ENCODE measurements at places on chromosomes 2 and 18. TPM values are rescaled to one million over a fixed set of nuclear protein-coding genes. Genes with fewer than 3 reads are reported as not detected.

The AFF3 gene
- total RNA-seq, result 8.0 TPM

The CHRND gene
- not detected for total RNA-seq

The TSGA10 gene
- total RNA-seq, result 3.1 TPM

The WNT10A gene
- not detected for total RNA-seq

The B4GALT6 gene
- total RNA-seq, result 5.3 TPM

The GCA gene
- total RNA-seq, result 7.4 TPM

The GCKR gene
- not detected for total RNA-seq

The ESPNL gene
- total RNA-seq, result not detected

The CD8A gene
- 0.63 TPM for total RNA-seq

The CREG2 gene
- total RNA-seq, result not detected

The AMER3 gene
- total RNA-seq, result not detected

The HRH4 gene
- total RNA-seq, result 0.33 TPM

- H3K27me3 ChIP-seq, result peaks cover 50% of the 10 kb centered on the region
- no peaks in the 10 kb centered on the region for H3K36me3 ChIP-seq
- H3K4me1 ChIP-seq, result peaks cover 22% of the 10 kb centered on the region
Observed at GRCh38 chr2:75564026-75564688, 3.4 kb upstream of the EVA1A start.

- H3K4me3 ChIP-seq, result no peak within 1 kb of the TSS
- no peak for DNase-seq
- H3K36me3 ChIP-seq, result no peaks in the 10 kb centered on the region
- H3K27ac ChIP-seq, result no peak within 1 kb of the TSS
- no peaks in the 10 kb centered on the region for H3K4me1 ChIP-seq
- H3K27me3 ChIP-seq, result peaks cover 47% of the 10 kb centered on the region
Observed at GRCh38 chr2:118942031-118942430, at the start of gene MARCO. Gene MARCO (plus strand): TSS chr2:118942194. CDS start chr2:118942301, 107 bp downstream.

DNA sequence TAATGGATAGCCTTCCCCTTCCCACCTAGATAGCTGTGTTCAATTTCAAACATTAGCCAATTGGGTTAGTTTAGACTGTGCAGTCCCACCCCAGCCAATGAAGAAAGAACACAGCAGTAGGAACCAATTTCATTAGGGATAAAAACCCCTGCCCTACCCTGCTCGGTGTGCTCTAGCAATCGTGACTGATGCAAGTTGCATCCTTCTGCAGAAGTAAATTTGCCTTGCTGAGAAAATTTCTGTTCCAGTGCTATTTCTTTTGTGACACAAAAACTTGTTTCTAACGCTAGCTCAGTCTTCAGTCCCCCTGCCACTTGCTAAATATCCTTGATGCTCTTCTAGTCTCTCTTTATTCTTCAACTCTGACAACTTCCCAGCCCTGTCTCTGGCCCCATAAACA lies 15.2 kb upstream of the SAP130 start:
- no peaks in the 10 kb centered on the region for H3K4me1 ChIP-seq
- H3K36me3 ChIP-seq, result no peaks in the 10 kb centered on the region
- H3K4me3 ChIP-seq, result no peak overlapping the region
- no peak for DNase-seq

- no peak overlapping the region for H3K27ac ChIP-seq
- H3K4me3 ChIP-seq, result no peak overlapping the region
- peaks cover 39% of the 10 kb centered on the region for H3K27me3 ChIP-seq
- no peaks in the 10 kb centered on the region for H3K36me3 ChIP-seq
Observed at GRCh38 chr2:122020377-122020776, 264.9 kb downstream of the TSN start.

DNA sequence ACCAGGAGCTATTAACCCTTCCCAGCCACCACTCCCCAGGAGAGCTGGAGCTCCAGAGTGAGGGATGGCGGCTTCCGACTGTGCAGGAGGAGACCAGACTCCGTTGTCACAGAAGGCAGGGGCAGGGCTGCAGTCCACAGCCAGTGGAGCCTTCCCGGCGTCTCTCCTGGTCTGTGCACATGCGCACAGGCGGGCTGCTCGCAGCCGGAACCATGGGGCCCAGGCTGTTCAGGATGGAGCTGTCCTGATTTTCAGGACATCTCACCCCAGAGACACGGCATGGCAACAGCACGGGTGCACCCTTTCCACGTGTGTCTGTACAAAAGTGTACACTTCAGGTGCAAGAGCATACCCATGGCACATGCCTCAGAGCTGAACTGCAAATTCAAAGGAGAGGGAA lies 28.9 kb downstream of the EIPR1 start:
- peaks cover 16% of the 10 kb centered on the region for H3K36me3 ChIP-seq
- no peaks in the 10 kb centered on the region for H3K27me3 ChIP-seq
- H3K27ac ChIP-seq, result no peak overlapping the region
- DNase-seq, result no peak
- no peak overlapping the region for H3K4me3 ChIP-seq
- no peaks in the 10 kb centered on the region for H3K4me1 ChIP-seq

DNA sequence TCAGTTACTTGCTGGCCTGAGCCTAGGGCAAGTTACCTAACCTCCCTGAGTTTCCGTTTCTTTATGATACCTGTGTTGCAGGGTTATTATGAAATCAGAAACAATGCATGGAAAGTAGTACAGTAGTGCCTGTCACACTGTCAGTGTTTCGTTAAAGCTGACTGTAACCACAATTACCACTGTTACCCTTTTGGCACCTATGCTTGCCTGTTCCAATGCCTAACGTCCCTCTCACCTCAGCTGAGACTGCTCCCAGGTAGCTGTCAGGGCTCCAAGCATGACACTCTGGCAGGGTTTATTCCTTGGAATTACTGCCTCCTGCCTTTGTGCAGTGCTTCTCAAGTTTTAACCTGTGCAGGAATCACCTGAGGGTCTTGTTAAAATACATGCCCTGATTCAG lies 135.2 kb upstream of the RBMS1 start:
- no peaks in the 10 kb centered on the region for H3K36me3 ChIP-seq
- no peaks in the 10 kb centered on the region for H3K27me3 ChIP-seq
- DNase-seq, result no peak
- no peak overlapping the region for H3K27ac ChIP-seq
- no peak overlapping the region for H3K4me3 ChIP-seq
- peaks cover 25% of the 10 kb centered on the region for H3K4me1 ChIP-seq

DNA sequence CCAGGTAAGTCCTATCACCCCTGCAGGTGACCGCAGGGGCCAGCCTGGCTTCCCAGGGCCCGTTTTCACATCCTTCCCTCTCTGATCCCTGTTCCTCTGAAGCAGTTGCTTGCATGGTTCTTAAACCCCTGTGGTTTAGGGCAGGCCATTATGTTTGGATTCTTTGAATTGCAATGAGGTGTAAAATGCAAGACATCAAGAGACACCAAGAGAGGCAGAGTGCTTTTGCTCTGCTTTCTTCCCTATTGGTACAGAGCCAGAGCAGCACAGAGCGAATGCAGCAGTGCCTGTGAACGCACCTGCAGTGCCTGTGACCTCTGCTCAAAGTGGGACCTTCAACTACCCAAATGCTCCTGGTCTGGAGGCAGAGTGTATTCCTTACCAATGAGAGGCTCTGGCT lies 7.6 kb downstream of the RFX8 start:
- peaks cover 24% of the 10 kb centered on the region for H3K4me1 ChIP-seq
- DNase-seq, result no peak
- no peaks in the 10 kb centered on the region for H3K27me3 ChIP-seq
- no peak overlapping the region for H3K27ac ChIP-seq
- no peak overlapping the region for H3K4me3 ChIP-seq

DNA sequence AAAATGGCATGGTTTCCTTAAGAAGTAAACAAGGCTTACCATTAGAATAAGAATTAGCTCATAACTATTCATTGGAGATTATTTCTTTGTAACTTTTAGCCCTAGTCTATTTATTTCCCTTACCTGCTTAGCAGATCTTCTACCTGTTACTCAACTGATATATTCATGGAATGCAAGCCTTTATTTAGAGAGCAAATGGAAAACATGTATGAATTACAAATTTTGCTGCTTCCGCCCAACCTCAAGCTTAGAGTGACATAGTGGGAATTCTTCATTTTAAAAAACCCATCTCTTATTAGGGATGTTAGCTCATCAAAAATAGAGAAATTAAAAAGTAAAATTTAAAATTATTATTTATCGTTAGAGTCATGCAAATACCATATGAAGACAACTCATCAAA lies 110.9 kb downstream of the STRN start:
- H3K36me3 ChIP-seq, result peaks cover 86% of the 10 kb centered on the region
- no peaks in the 10 kb centered on the region for H3K4me1 ChIP-seq
- no peaks in the 10 kb centered on the region for H3K27me3 ChIP-seq
- no peak for DNase-seq

- no peak overlapping the region for H3K4me3 ChIP-seq
- H3K36me3 ChIP-seq, result peaks cover 4% of the 10 kb centered on the region
- no peak overlapping the region for H3K27ac ChIP-seq
- no peaks in the 10 kb centered on the region for H3K27me3 ChIP-seq
- peak; percentile 53 for DNase-seq
- peaks cover 6% of the 10 kb centered on the region for H3K4me1 ChIP-seq
Observed at GRCh38 chr18:48866028-48866733, 84.6 kb downstream of the SMAD7 start.

DNA sequence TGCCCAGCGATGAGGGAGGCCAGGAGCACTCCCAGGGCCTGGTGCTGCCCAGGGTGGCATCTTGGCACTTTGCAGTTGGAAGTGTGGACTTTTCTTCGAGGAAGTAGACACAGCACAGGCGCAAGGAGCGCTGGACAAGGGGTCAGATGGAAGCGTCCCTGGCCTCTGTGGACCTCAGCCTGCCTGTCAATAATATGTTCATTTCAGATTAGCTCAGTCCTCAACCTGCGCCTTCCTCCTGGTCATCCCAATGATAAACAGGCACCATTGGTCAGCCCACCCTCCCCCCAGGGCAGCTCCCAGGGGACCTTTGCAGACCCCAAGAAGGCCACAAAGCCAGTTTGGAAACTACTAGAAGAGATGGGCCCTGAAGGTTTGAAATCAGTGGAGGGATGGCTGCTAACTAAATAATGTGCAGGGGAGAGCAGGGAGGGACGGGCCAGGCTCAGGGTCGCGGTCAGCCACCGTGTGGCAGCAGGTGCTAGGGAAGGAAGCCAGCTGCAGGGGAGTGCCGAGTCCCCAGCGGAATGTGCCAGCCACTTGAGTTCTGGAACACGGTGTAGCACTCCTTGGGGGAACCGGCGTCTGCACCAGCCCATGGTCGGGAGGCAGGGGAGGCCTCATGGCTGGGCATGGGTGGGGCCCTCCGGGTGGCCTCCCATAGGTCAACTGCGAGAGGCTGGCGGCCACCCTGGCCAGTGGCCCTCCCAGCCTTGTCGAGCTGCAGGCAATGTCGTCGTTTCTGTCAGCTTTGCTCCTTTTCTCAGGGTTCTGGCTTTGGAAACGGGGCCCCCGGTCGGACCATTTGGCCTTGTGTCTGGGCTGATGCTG lies 59.9 kb downstream of the ADI1 start:
- peaks cover 48% of the 10 kb centered on the region for H3K4me1 ChIP-seq
- H3K4me3 ChIP-seq, result peak overlapping the region; percentile 37
- no peaks in the 10 kb centered on the region for H3K27me3 ChIP-seq
- peaks cover 33% of the 10 kb centered on the region for H3K36me3 ChIP-seq
- DNase-seq, result peak; percentile 80

- no peaks in the 10 kb centered on the region for H3K36me3 ChIP-seq
- H3K27ac ChIP-seq, result no peak overlapping the region
- no peak overlapping the region for H3K4me3 ChIP-seq
Observed at GRCh38 chr2:223625652-223626051, 23.5 kb upstream of the SCG2 start.

DNA sequence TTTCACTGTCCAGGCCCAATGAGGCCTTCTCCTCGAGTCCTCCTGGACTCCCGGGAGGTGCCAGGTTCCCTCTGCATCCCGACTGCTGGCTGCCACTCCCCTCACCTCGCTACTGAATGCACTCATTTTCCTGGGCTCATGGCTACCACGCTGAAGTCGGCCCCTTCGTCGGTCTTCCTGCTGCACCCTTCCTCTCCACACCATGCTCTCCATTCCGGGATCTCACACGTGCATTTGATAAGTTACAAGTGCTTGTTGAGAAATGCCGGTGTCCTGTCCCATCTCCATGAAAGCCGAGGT lies 334.7 kb upstream of the MYT1L start:
- H3K4me3 ChIP-seq, result no peak overlapping the region
- peaks cover 12% of the 10 kb centered on the region for H3K27me3 ChIP-seq
- no peak overlapping the region for H3K27ac ChIP-seq
- H3K36me3 ChIP-seq, result no peaks in the 10 kb centered on the region
- no peak for DNase-seq

GRCh38 chr2:148716378-148716920 lies 71.9 kb downstream of the EPC2 start:
- peaks cover 4% of the 10 kb centered on the region for H3K36me3 ChIP-seq
- DNase-seq, result no peak
- no peaks in the 10 kb centered on the region for H3K27me3 ChIP-seq
- H3K4me1 ChIP-seq, result peaks cover 46% of the 10 kb centered on the region
- H3K4me3 ChIP-seq, result no peak overlapping the region

GRCh38 chr18:59061914-59062642 lies 77.6 kb upstream of the SEC11C start:
- H3K36me3 ChIP-seq, result no peaks in the 10 kb centered on the region
- H3K27ac ChIP-seq, result no peak overlapping the region
- peaks cover 37% of the 10 kb centered on the region for H3K4me1 ChIP-seq
- H3K4me3 ChIP-seq, result no peak overlapping the region
- no peak for DNase-seq

- no peak overlapping the region for H3K27ac ChIP-seq
- peaks cover 12% of the 10 kb centered on the region for H3K36me3 ChIP-seq
- H3K4me3 ChIP-seq, result no peak overlapping the region
- no peaks in the 10 kb centered on the region for H3K27me3 ChIP-seq
- DNase-seq, result no peak
Observed at GRCh38 chr2:178386986-178387597, 63.9 kb downstream of the PRKRA start.

DNA sequence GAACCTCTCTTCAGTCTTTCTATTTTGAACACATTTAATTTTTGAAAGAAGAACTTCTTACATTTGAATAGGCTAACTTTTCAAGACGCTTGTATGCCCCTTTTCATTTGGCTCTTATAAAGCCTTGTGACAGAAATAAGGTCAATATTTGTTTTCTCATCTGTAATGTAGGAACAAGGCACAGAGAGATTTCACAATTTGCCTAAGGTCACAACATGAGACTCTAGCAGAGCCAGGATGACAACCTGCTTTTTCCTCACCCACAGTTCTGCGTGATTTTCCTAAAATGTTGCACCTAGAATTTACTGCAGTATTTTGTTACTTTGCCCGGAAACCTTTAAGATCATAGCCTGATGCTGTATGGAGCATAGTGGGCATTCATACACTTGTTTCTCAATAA lies 67.4 kb downstream of the TXNL1 start:
- H3K36me3 ChIP-seq, result no peaks in the 10 kb centered on the region
- H3K4me1 ChIP-seq, result peaks cover 22% of the 10 kb centered on the region
- H3K27me3 ChIP-seq, result no peaks in the 10 kb centered on the region
- H3K4me3 ChIP-seq, result no peak overlapping the region

DNA sequence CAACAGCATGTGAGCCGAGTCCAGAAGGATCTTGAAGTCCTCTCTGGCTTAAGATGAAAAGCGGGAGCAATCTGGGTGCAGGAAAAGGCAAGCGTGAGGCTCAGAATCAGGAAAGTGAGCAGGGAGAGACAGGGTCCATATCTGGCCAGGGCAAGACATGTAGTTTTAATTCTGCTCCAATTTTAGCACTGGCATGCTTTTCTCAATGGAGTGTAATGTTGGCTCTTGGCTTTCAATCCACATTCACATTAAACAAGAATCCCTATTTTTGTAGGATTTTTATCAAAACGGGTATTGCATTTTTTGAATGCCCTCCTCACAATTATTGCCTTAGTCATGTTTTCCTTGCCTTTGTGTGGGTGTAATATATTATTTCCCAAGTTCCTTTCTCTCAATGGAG lies 6.0 kb downstream of the SPATA3 start:
- H3K36me3 ChIP-seq, result no peaks in the 10 kb centered on the region
- H3K4me3 ChIP-seq, result no peak overlapping the region
- H3K27me3 ChIP-seq, result peaks cover 59% of the 10 kb centered on the region
- DNase-seq, result no peak
- H3K4me1 ChIP-seq, result no peaks in the 10 kb centered on the region
- no peak overlapping the region for H3K27ac ChIP-seq

GRCh38 chr2:158797963-158798700 lies 3.0 kb downstream of the DAPL1 start:
- no peak for DNase-seq
- H3K27me3 ChIP-seq, result peaks cover 6% of the 10 kb centered on the region
- no peaks in the 10 kb centered on the region for H3K36me3 ChIP-seq
- H3K4me1 ChIP-seq, result no peaks in the 10 kb centered on the region
- H3K4me3 ChIP-seq, result no peak overlapping the region
